Tibial nerve (tissue), 4 donors: ENCODE measurements at places on chromosomes 12 and 14.

GRCh38 chr14:63468294-63468693 is 74.9 kb downstream of the PPP2R5E start:
- DNase-seq, result no peak

- no peak for DNase-seq
Observed at GRCh38 chr12:102955926-102956737, 1.3 kb upstream of the ASCL1 start.

- no peak for DNase-seq
Observed at GRCh38 chr12:32970465-32971110, 74.0 kb upstream of the PKP2 start.

GRCh38 chr12:96121271-96121711 is 72.9 kb upstream of the ELK3 start:
- DNase-seq, result no peak

GRCh38 chr14:100130521-100130920 is 28.9 kb downstream of the DEGS2 start:
- no peak for DNase-seq

DNA sequence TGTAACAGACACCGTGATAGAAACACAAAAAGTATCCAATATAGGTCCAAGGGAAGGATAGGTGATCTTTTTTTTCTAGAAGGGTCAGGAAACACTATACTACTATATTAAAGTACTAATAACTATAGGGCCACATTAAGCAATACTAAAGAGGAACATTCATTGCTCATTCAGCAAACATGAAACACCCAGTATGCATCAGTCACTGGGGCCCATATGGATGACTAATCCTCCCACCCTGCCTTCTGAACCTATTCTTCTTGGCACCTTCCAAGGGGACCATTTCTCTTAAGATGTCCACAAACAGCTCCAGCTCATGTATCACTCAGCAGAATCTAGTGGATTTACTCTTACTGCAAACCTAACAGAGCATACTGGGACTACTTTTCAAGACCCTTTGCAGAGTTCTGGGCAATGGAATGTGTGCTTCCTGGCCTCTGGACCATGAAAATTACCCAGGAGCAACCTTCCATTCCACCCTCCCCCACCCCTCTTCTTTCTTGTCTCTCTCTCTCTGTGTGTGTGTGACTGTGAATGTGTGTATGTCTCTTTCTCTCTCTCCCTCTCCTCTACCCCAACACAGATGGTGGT is 187.9 kb downstream of the EPS8 start:
- no peak for DNase-seq

GRCh38 chr12:51675071-51675803 is 84.2 kb downstream of the SCN8A start:
- DNase-seq, result no peak

GRCh38 chr14:59482541-59483331 is 1.5 kb downstream of the L3HYPDH start:
- DNase-seq, result no peak

GRCh38 chr12:62268956-62269355 is 8.8 kb downstream of the USP15 start:
- no peak for DNase-seq

- DNase-seq, result no peak
Observed at GRCh38 chr14:99951085-99951484, 114.1 kb upstream of the EVL start.
